Astrocyte of the hippocampus (primary cell): ENCODE measurements at places on chromosomes 4 and X.

- DNase-seq, result no peak
Observed at GRCh38 chrX:40843643-40844042, 108.3 kb upstream of the MED14 start.

GRCh38 chrX:56248492-56248891 lies 16.3 kb downstream of the KLF8 start:
- peak; percentile 63 for DNase-seq

- peak; percentile 41 for DNase-seq
Observed at GRCh38 chr4:155666344-155667221, at the start of gene GUCY1A1. Gene GUCY1A1, plus strand, starts transcription at chr4:155666848. Its CDS starts 30,020 bp downstream, at chr4:155696868.

DNA sequence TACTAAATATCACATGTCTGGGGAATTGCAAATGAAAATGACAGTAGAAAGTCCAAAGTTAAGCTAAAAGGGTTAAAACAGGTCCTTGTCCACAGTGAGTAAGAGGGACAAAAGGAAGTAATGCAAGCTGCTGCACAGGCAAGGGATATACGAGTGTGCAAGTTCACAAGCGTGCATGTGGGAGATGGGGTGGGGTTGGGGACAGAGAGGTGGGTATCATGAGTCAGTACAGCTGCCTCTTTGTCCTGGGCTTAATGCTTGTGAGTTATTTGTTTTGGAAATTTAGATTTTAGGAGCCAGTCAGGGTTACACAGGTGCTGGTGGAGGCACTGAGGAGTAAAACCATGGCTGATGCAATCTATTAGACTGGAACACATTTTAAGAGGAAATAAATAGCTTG lies 3.3 kb upstream of the GPRASP2 start:
- DNase-seq, result no peak

DNA sequence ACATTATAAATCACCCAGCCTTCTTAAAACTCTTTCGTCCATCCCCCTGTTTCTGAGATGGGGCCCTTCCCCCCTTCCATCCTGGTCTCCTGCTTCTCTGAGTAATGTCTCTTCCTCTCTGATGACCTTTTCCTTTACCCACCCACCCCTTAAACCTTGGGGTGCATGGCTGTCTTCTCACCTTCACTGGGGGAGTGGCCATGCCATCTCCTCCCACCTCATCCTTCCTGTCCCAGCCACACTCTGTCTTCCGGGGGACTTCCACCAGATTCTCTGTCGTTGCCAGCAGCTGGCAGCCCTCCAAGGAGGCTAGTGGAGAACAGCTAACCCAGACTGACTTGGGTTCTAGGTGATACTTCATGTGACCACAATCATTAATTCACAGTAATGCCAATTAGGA lies 83.2 kb upstream of the SCML1 start:
- no peak for DNase-seq

- DNase-seq, result peak; percentile 47
Observed at GRCh38 chr4:113169368-113169767, 119.9 kb downstream of the ANK2 start.

DNA sequence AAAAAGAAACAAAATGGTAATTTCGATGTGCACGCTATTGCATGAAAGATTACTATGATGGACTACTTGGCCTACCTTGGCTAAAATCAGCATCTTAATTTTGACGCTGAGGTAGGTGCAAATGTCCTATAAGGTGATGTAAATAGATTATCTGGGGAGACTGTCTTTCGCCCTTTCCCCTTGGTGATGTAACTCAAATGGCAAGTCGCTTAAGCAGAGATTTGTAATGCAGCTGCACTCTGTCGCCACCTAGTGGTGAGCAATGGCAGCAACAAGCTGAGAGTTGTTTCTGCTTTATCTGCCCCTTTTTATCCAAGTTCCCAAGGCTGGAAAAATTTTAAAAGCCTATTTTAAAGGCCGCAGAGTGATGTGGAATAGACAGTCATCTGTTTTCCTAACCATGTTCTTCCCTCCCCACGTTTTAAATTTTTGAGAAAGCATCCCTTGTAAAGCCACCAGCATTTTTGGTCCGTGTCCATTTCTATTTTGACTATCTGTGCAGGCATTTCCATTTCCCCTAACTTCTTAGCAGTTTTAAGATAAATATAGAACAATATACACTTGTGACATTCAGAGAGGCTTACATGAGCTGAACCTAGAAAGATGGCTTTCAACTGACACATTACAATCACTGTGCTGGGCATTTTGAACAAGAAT lies 62.4 kb upstream of the PDLIM3 start:
- DNase-seq, result peak; percentile 88

- DNase-seq, result no peak
Observed at GRCh38 chrX:9947131-9947794, 19.9 kb upstream of the CLDN34 start.

- DNase-seq, result peak; percentile 33
Observed at GRCh38 chr4:118997601-118998000, 108.9 kb downstream of the SYNPO2 start.

DNA sequence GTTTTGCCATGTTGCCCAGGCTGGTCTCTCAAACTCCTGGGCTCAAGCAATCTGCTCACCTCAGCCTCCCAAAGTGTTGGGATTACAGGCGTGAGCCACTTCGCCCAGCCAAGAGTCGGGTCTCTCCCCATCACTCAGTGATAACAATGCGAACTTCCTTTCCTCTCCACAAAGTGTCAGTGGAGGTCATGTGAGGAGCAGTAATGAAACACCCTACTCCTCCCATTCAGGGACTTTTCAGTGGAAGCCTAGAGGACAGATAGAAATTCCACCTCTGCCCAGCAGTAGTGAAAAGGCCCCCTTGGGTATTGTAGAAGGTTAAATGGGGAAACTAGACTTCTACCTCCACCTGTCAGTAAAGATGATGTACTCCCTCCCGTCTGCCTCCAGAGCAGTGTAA lies 141.9 kb upstream of the STK26 start:
- no peak for DNase-seq

DNA sequence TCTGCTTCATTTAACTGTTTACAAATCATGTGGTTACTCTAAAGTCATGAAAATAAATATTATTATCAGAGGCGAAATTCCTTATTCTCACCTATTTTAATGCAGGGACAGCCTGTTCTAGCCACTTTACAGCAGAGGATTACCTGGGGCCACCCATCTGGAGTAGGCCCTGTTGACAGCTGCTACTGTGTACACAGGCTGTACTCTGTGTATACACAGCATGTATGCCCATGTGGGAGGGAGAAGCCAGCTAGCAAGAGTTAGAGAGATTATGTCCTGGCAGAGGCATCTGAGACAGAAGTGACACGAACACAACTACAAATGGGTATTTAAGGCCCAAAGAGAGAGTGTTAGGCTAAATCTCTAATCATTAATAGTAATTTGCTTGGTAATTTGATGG lies 62.1 kb downstream of the GPRIN3 start:
- DNase-seq, result no peak

DNA sequence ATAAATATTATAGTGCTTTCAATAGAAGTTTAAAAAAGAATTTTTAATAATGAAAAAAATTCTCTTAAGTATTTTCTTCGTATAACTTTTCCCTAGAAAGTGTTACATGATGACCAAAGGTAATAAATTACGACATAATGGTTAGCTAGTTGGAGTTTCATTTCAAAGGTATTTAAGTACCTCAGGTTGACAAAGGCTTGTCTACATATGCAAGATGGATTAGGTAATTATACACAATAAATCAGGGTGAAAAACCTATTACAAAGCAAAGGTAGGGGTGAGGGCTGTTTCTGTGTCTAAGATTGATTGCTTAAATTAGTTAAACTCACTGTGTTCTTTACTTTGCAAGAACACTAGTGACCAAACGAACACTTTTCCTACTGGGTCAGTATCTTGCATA lies 508.5 kb upstream of the FAT1 start:
- DNase-seq, result no peak

DNA sequence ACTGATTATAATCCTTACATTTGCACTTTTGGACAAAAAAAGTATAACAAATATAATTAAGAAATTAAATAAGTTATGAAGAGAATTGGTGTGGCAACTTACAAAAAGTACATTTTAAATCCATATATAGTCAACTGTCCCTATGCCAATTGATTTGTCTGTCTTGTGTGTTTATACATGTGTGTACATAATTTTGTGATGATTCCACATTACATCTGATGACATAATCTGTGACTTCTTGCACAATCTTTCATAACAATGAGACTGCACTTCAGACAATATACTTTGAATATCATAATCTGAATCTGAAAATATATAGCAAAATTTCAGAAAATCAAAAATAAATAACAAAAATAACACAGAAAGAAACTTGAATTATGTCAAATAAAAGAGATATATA lies 953.4 kb downstream of the FAT4 start:
- no peak for DNase-seq

- peak; percentile 42 for DNase-seq
Observed at GRCh38 chr4:159308566-159309340, 205.9 kb downstream of the RAPGEF2 start.

- no peak for DNase-seq
Observed at GRCh38 chrX:137432609-137433008, 133.3 kb upstream of the ZIC3 start.

- DNase-seq, result peak; percentile 24
Observed at GRCh38 chr4:53852343-53852742, 212.1 kb downstream of the CHIC2 start.
